Bone marrow (tissue), 2 donors: ENCODE measurements at places on chromosomes 5 and 9.

- no peak for DNase-seq
Observed at GRCh38 chr9:133640580-133641395, 4.6 kb downstream of the DBH start.

GRCh38 chr5:181211208-181211607, 6.2 kb upstream of the TRIM7 start:
- no peak for DNase-seq

GRCh38 chr9:13597427-13597826, 317.9 kb upstream of the MPDZ start:
- DNase-seq, result no peak

GRCh38 chr9:21961569-21961968, 32.6 kb downstream of the CDKN2A start:
- DNase-seq, result no peak

DNA sequence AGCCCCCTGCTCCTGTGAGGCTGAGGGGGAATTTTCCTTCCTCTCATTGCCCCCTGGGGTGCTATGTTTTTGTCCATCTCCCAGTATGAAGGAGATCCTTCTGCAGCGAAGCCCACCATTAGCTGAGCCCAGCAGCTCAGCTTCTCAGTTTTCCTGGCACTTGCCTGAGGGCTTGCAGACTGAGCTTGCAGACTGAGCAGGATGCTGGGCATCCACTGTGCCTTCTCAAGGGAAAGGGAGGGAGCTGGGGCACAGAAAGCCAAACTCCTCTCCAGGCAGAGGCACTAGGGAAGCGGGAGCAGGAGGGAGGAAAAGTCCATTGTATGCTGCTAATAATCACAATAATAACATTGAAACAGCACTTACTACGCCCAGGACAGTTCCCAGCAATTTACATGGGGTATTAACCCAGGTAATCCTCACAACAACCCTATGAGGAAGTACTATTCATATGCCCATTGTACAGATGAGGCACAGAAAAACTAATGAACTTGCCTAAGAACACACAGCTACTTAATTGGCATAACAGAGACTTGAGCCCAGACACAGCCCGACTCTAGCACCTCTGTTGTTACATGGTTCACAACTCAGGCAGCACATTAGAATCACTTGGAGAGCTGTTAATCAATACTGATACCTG, 86.9 kb upstream of the SSBP2 start:
- DNase-seq, result no peak

- peak; percentile 41 for DNase-seq
Observed at GRCh38 chr5:149207831-149208230, 63.8 kb upstream of the AFAP1L1 start.

DNA sequence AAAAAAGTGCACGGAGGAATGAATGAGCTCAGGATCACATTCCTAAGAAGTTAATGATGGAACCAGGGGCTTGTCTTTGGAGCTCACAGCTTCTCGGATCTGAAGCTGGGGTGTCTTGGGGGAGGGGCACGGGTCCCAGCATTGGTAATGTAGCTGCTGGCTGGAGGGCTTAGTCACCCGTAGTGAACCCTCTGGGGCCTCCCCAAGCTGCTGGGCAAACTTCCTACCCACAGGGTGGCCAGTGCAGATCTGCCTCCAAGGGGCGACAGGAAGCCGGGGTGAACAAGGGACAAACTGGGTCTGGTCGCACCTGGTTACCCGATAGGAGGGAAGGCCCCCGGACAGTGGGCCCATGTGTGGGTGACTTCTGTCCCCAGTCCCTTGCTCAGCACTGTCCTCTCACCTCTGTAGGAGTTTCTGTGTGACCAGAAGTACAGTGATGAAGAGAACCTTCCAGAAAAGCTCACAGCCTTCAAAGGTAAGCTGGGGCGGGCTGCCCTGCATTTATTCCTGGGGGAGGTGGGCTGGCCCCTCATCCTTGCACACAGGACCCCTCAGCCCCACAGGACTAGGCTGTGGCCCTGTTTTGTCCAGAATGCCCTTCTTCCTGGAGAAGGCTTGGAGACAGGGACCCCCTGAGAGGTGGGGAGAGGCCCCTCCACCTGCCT, 14.1 kb upstream of the NUP214 start:
- DNase-seq, result no peak

DNA sequence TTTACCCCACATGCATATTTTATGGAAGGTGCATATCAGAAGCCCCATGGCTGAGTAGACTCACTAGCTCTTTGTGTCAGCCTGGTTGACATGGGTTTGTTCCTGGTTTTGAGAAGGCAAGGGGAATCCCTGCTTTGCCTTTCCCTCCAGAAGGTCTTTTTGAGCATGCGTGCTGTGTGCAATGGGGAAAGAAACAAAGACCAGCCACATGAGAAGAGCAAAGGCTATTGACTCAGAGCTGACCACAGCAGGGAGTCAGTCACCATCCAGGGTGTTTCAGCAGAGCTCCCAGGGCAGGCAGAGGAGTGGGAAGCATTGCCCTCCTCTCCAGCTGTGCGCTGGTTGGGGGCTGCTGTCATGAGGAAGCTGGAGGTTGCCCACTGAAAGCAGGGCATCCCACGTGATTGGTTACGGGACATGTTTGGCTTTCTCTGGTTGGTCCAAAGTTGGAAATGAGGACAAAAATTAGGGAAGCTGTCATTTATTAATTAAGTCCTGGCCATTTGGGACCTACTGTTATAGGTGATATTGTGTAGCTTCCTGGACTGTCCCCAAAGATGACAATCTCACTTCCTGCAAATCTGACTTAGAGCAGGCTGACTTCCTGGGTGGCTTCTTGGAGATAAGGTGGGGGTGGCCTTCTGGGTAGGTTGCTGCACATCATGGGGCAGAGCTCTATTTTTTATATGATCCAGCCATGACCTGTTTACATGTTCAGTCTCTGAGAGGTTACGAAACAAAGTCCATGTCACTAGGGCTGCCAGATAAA, 48.9 kb upstream of the TDRD7 start:
- no peak for DNase-seq

GRCh38 chr9:96089452-96090085, 212.4 kb downstream of the HSD17B3 start:
- DNase-seq, result no peak

GRCh38 chr5:178474562-178475184, 115.5 kb downstream of the COL23A1 start:
- no peak for DNase-seq

GRCh38 chr5:126334760-126335159, 88.4 kb upstream of the GRAMD2B start:
- no peak for DNase-seq

GRCh38 chr5:29005386-29005785, 1967.0 kb upstream of the CDH9 start:
- no peak for DNase-seq

DNA sequence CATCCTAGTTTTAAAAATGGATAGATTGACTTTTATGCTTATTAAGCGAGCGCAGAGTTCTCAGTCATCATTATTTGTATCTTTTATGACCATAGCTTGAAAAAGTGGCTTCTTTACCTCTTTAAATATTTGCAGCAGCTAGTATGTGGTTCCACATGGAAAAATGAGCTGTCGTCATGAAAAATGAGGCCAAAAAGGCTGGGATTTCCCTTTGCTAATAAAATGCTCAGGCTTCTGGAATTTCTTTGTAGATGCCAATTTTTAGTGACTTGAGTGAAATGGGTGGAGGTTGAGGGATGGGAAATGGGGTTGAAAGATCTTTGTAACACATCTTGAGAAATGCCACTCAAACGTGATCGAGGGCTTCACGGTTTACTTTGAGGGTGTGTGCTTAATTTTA, 35.2 kb downstream of the RAI14 start:
- DNase-seq, result no peak

GRCh38 chr5:17891881-17892280, 257.6 kb downstream of the TAF11L14 start:
- DNase-seq, result no peak

- no peak for DNase-seq
Observed at GRCh38 chr9:33823801-33824200, 6.8 kb downstream of the UBE2R2 start.

- no peak for DNase-seq
Observed at GRCh38 chr5:90099099-90099498, 310.5 kb downstream of the CETN3 start.

- DNase-seq, result no peak
Observed at GRCh38 chr5:123752552-123753179, 240.7 kb downstream of the CSNK1G3 start.

- DNase-seq, result no peak
Observed at GRCh38 chr5:140926443-140927227, 536 bp downstream of the PCDHAC1 start.

DNA sequence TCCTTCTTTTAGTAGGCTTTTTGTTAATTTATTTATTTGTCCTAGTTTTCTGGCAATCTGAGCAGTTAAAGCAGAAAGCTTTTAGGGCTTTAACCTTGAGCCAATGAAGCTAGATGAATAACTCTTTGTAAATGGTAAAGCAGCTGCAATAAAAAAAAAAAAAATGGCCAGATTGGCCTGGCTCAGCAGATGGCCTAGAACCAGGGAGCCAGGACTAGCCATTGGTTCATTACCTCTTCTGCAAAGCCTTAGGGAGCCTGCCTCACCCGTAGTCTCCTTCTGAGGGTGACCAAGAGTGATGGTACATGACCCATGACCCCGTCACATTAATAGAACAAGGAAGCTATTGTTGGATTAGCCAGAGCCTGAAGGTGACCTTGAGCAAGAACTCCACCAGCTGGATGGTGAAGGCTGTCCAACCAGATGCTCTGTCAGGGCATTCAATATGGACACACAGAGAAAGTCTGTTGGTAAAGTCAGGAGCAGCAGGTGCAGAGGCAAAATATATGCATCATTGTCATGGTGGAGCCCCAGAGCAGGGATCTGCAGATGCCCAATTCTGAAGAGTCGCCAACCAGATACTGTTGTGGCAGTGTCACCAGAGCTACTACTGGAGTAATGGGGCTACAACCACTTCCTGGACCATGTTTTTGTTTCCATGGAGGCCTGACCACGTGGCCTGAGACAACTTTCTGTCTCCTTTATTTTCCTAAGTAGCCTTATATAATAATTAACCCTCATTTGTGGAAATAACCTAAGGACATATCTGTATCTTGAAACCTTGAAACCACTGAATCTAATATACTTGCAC, 100.7 kb downstream of the MTX3 start:
- DNase-seq, result no peak

DNA sequence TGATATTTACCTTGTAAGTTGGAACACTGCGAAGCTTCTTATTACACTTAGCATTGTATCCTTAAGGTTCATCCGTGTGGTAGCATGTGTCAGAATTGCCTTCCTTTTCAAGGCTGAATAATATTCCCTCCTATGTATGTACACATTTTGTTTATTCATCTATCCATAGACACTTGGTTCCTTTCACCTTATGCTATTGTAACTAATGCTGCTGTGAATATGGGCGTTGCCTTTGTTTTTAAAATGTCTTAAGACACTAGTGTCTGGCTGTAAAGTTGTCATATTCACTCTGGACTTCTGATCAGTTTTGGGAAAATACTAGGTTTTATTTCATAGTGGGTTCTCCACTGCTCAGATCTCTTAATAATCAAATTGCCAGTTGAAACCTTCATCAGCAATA, 383.3 kb upstream of the PRR16 start:
- no peak for DNase-seq

- DNase-seq, result peak; percentile 59
Observed at GRCh38 chr9:99000476-99001395, 57.0 kb downstream of the COL15A1 start.

DNA sequence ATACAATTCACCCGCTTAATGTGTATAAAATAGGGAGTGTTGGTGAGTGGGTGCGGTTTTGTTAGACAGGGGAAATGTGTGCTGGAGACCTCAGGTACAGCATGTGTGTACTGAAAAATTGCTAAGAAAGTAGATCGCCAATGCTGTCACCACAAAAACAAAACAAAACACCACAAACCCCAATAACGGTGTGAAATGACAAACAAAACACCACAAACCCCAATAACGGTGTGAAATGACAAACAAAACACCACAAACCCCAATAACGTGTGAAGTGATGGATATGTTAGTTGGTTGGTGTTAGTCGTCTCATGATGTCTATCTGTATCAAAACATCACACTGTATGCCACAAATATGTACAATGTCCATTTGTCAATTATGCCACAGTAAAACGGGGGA, 14.2 kb upstream of the GFPT2 start:
- DNase-seq, result no peak

DNA sequence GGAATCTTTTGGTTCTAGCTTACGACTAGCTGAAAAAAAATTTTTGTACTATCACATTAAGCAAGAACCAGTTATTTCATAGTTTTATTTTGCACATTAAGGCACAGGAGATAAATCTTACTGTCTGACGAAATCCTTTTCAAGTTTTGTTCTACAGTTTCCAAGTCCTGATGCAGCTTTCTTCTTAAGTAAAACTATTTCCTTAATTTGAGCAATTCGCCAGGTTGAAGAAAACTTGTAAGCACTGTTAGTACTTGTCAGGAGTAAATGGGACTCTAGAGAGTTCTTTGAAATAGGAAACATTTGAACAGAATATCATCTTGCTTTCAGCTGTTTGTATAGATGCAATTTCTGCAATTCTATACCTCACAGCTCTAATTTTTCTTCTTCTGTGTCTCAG, 318.8 kb upstream of the ELAVL2 start:
- DNase-seq, result no peak

DNA sequence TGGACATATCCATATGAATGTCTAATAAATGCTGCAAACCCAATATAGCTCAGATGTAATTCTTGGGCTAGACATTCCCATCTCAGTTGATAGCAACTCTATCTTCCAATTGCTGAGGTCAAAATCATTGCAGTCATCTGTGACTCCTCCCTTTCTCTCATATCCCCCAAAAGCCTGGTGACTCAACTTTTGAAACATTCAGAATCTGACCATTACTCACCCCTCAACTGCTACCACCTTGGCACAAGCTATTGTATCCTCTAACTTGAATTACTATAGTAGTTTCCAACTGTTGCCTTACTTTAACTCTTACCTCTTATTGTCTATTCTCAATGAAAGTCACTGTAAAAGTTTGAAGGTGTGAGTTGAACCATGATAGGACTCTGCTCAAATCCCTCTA, 600.1 kb upstream of the RGMB start:
- no peak for DNase-seq
